ENCODE measurements at places on chromosomes 1 and 21. TPM values are rescaled to one million over a fixed set of nuclear protein-coding genes. Genes with fewer than 3 reads are reported as not detected.

DNA sequence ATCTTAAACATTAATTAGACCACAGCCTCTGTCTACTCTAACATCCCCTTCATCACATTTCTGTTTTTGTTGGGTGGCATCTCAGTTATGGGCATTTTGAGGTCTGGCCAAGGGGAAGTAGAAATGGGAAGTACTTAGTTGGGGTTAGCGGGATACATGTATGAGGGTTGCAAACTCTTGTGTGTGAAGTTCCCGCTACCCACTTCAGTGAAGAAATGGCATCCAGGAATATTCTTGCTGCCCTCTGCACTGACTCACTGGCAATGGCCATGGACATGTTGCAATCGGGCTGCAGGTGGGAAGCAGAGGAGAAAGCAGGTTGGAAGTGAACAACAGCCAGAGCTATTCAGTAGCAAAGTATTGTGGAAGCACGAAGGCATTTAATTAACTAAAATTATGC, 7.4 kb downstream of the CD48 start:
- no peak for DNase-seq

DNA sequence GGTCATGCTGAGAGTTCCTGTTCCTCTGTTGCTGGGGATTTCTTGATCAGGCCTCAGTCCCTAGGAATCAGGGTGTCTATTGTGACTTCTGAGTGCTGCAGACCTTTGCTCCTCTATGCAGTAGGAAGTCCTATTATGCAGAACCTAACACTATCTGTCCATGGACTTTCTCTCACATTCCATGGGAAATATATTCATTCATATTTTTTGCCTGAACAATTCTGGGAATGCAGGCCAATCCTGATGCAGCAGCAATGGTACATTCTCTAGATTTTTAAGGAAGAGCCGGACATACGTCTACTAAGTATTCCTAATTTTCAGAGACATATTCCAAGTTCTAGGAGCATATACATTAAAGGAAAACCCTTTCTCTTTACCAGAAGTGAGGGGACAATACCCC, 61.1 kb upstream of the C1orf87 start:
- DNase-seq, result no peak

GRCh38 chr1:34060901-34061415, 104.1 kb downstream of the CSMD2 start:
- no peak for DNase-seq

DNA sequence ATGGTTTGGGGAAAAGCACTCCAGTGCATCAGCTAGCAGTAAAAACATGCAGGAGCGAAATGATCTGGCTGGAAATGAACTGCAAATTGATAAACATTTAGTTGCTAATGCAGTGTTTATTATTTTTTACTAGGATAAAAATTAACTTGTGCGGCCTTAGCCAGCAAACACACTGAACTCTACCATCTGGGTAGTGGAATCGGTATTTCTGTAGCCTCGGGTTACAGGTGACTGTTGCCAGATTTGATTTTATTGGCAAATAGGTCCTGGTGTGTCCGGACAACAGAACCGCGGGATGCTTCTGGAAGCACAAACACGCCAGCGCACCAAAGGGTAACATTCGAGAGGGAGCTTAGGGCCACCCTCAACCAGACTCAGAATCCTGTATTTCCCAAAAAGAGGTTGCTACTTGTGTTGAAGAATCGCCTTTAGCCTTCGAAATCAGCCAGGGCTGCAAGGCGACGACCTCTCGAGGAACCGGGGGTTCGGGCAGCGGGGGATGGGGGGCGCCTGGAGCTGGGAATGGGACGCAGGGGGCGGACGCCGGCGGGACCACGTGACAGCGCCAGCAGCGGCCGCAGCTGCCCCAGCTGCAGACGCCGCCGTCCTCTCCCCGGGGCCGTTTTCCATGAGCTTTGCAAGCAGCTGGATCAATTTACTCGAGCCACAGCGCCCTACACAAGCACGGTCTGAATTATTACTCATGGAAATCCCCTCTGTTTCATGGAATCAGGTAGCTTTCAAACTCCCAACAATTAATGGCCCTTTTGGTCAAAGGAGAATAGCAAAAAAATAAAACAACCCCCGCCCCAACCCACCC, 158.8 kb downstream of the TOMM20 start:
- DNase-seq, result peak; percentile 31

DNA sequence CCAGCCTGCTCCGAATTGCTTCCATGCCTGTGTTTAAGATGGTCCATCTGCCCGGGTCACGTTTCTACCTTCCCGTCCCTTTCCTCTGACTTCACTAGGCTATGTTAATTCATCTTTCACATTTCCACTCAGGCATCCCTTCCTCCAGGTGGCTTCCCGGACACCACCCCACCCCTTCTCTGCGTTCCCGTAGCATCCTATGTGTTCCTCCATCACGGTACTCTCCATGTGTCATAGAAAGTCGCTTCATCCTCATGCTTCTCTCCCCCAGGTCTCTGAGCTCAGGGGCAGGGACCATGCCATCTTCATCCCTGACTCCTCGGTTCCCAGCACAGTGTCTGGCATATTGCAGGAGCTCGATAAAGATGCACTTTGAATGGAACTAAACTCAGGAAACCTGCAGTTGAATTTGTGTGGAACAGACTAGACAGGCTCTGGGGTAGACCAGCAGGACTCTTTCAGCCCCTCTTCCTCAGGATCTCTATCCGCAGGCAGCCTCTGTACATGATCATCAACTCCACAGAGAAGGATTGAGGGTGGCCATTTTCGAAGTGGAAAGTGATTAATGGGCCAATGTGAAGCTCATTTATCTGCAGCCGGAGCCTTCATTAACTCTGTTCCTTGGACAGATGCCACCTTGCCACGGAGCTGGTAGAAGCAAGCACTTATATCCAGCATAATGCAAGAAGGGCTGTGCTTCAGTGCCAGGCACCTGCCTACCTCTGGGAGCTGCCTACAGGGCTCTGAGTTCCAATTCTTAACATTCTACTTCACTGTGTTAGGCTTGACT, 9.1 kb downstream of the C1orf226 start:
- DNase-seq, result no peak

- DNase-seq, result no peak
These were observed 172.5 kb downstream of the DYRK1A start for GRCh38 chr21:37538971-37539590.

GRCh38 chr1:12087797-12088314, 24.8 kb downstream of the TNFRSF8 start:
- DNase-seq, result peak; percentile 77

GRCh38 chr1:248045209-248045608, 1.4 kb upstream of the OR2L3 start:
- no peak for DNase-seq

- DNase-seq, result no peak
These were observed 98.5 kb upstream of the VANGL1 start for GRCh38 chr1:115543247-115543646.

DNA sequence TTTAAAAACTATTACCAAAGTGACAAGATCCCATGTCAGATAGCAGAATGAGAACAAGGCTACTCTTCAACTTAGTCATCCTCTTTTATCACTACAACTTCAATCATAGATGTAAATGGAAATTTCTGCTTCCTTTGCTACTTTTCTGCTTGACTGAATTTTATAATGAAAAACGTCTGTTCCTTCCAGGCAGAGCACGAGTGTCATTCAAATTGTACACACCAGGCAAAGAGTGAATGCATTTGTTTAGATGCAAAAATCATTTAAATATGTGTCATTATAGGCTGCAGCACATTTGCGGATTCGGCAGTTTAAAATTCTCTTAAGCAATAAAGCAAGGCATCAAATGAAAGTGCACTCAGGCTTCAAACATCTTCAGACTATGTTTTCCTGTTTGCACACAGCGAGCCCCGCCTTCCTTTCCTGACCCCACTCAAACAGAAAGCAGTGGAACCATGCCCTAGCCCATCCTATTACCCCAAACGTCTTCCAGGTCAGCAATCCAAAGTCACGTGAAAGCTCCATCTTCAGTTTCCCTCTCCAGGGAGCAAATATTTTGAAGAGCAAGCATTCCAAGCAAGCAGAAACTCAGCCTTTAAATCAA, 99.6 kb downstream of the APP start:
- DNase-seq, result peak; percentile 35

GRCh38 chr1:66313429-66313828, 220.5 kb upstream of the SGIP1 start:
- DNase-seq, result no peak

DNA sequence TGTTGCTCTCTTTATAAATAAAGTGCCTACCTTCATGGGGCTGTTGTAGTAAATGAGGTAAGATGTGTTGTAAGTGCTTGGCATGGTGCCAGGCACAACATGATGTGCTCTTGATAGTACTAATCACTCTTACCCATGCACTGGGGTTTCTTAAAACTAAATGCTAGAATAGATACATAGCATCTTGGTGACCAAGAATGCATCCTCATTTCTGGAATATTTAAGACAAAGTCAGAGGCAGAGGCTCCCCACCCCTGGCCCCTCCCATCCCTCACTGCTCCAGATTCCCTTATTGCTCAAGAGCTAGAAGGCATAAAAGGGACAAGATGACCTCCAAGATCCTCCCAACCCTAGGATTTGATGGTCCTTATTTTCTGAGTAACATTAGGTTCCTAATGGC, 61.3 kb downstream of the GLUL start:
- DNase-seq, result no peak

DNA sequence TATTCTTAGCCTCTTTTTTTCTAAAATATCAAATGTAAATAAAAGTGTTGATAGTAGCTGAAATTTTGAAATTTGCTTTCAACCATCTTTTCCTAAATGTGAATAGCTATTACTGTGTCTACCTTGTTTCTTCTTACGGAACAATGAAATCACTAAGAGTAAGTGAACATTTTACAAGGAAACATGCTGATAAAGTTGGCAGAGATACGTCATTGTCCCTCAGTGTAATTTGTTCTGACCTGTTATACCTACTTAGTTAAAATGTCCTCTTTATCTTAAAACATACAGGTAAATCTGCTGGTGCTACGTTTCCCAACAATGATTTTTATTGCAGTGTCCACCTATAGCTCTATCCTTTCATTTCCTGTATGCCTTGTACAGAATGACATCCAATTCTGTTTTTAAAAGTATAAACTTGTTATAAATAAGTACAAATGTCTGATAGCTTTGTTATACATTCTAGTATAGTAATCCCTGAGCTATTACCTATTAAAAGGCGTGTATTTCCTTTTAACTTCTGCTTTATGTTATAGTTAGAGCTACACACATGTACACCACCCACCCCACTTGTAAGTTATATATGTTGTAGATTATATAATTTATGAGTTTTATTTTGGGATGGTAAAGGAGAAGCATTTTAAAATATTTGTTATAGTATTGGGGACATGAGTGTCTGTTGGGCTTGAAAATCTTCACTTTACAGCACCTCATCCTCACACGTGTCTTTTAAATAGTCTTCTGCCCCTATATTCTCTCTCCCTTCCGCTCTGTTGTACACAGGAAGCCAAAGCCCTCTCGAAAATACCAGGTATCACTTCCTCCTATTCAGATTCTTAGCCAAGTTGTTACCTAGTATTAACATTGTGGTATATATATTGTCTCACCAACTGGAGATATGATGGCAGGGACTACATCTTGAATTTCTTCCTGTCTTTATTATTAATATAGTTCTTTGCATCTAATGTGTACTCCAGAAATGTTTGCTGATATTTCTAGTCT, 25.2 kb downstream of the LAMC1 start:
- DNase-seq, result no peak

GRCh38 chr1:85132078-85132720, 68.6 kb downstream of the SYDE2 start:
- DNase-seq, result no peak

DNA sequence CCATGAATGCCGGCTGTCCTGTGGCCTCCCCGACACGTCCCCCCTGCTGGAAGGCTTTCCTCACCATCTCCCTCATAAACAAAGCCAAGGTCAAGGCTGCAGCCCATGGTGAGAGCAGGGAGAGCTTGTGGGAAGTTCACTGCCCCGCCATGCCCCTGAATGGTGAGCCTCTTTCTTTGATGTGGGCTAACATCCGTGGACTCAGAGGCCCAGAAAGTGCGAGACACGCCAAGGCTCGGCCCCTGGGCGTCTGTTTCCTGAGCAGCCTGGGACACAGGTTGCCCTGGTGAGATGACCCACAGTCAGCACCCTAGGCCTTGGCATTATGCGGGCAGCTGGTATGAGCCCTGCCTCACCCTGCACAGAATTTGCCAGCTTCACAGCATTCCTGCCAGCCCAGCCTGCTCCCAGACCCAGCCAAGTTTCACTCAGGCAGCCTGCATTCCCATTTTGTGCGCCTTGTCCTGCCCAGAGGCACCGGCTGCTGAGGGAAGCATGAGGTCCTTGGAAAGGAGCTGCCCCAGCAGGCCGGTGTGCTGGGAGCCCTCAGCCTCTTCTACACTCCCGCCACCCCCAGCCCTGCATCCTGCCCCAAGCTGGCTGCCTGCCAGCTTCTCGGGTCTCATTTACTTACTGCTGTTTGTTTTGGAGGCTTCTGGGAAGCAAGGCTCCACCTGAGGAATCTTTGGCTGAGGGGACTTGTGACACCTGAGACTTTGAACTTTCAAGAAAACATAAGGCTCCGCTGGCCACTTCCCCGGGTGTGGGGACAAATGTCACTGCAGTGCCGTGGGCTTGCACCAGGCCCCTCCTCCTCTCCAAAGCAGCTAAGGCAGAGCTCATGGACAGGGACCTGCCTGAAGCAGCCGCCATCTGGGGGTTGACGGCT, 31.9 kb downstream of the NEK2 start:
- DNase-seq, result peak; percentile 34

- no peak for DNase-seq
These were observed 143.1 kb upstream of the PROX1 start for GRCh38 chr1:213844632-213845031.

DNA sequence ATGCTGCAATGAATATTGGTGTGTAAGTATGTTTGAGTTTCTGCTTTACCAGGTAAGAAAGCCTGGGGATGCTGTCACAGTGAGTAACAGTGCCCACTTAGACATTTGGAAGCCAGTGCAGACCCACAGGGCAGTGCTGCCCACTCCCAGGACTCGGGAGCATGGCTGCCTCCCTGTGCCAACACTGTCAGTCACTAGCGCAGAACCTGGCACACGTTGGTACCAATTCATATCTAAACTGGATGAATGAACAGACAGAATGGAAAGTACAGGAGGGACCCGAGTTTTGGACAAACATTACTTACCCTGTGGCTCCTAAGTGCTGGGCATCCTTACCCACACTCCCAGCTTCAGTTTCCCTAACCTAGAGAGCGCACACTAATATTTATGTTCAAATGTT, 1.6 kb upstream of the EVA1C start:
- no peak for DNase-seq

DNA sequence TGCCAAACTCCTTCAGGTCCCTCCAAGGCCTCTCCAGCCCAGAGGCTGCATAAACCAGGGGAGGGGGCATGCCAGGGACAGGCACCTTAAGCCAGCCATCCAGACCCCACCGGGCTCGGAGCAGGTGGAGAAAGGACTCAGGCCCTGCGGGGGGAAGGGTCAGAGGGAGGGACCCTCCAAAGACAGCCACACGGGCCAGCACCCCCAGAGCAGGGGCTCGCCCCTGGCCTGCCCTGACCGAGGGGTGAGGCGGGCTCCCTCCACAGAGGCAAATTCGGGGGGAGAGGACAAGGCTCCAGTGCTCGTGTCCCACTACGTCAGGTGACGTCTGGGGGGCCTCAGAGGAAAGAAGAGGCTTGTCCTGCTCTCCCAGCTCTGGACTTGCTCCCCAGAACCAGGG, 8.2 kb downstream of the MEGF6 start:
- DNase-seq, result no peak

Gene AQP10
- 0.54 TPM for total RNA-seq

Gene BSND
- not detected for total RNA-seq

Gene RBM15
- total RNA-seq, result 66.0 TPM

Gene CFAP74
- not detected for total RNA-seq

All from hematopoietic multipotent progenitor cell (in vitro differentiated cells).